ENCODE measurements at places on chromosomes 12 and 14.

DNA sequence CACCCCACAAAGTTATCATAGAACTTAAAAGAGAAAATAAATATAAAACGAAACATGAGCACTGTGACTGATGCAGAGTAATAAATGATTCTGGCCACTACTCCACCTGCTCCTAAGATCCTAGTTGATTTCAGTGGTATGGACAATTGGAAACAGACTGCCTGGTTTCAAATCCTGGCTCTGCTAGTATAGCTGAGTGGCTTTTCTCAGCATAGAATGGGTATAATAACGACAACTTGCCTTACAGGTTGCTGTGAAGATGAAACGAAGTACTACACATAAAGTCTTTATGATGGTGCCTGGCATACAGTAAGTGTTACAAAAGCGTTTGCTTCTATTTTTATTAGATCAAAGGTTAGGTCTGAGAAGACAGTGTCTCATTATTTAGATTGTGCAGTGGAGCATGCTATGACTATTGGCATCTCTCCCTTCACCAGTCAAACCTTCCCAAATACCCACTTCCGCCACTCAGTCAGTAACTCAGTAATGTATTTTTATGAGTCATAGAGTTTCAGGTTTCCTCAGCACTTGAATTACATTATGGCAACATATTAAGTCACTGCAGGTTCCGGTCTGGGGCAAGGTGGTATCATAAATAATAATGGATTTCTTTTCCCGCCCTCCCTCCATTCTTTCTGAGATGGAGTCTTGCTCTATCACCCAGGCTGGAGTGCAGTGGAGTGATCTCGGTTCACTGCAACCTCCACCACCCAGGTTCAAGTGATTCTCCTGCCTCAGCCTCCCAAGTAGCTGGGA lies 29.7 kb upstream of the NR2C1 start:
- DNase-seq = peak; percentile 32

GRCh38 chr14:69610020-69610873 lies 1.1 kb upstream of the SUSD6 start:
- DNase-seq = no peak

GRCh38 chr14:103856105-103856504 lies 8.7 kb upstream of the PPP1R13B start:
- no peak for DNase-seq

GRCh38 chr12:11209113-11209512 lies 22.4 kb upstream of the TAS2R42 start:
- DNase-seq = no peak

DNA sequence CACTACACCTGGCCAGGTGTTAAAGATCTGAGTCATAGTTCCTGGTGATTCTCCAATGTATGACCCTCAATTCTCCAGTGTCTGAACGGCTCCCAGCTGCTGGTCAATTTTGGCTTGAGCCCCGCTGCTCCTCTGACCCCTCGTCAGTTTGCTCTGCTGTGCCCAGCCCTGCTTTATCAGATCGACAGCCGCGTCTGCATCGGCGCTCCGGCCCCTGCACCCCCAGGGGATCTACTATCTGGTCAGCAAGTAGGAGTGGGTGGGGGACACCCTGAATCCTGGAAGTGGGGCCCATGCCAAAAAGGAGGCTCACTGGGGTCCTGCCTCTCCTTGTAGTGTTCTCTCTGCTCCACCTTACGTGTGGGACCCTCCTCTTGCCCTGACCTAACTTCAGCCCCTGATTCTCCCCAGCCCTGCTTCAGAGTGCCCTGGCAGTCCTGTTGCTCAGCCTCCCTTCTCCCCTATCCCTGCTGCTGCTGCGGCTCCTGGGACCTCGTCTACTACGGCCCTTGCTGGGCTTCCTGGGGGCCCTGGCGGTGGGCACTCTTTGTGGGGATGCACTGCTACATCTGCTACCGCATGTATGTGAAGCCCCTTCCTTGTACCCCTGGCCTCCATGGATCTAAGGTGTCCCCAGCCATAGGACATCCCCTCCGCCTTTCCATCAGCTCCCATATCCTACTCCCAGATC lies 5.0 kb downstream of the SLC39A5 start:
- no peak for DNase-seq

GRCh38 chr14:81784084-81784483 lies 250.4 kb upstream of the SEL1L start:
- DNase-seq = no peak

DNA sequence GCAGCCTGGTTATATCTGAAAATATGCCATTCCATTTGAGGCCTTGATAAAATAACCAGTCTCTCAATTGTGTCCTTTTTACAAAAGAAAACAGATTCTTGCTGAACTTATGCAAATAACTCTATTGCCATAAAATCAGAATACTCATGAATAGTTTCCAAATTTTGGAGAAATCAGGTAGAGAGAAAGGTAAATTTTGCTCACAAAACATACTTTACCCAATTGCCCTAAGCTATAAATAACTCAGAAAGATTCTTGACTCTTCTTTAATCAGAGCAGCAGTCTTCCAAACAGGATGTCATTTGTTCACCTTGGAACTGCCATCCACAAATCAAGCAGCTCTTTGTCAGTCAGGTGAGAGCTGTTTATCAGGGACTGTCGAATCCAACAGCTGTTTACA lies 12.6 kb downstream of the ZNF26 start:
- no peak for DNase-seq

GRCh38 chr12:45244561-45245343 lies 28.9 kb downstream of the ANO6 start:
- DNase-seq = no peak

DNA sequence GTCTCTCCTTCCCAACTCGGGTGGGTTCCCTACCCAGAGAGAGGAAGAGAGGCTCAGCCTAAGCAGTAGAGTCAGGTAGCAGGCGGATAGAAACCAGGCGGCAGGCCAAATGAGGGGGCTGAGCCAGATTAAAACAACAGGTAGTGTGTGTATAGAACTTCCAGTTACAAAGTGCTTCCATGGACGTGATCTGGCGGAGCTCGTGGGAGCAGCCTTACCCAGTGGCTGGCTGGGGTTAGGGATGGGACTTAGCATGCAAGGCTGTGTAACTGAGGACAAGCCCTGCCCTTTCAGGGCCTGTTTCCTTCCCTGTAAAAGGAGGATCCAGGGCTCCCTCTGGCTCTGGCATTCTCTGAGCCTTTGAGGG lies 8.3 kb downstream of the KRT80 start:
- no peak for DNase-seq

GRCh38 chr12:48986720-48987291 lies 8.7 kb downstream of the WNT1 start:
- no peak for DNase-seq

- no peak for DNase-seq
These were observed 3.9 kb upstream of the POC1B start for GRCh38 chr12:89529738-89530137.

- DNase-seq = no peak
These were observed 16.4 kb upstream of the PUS1 start for GRCh38 chr12:131912518-131913274.

- DNase-seq = peak; percentile 55
These were observed 115.5 kb downstream of the SLC2A13 start for GRCh38 chr12:39990122-39991101.

DNA sequence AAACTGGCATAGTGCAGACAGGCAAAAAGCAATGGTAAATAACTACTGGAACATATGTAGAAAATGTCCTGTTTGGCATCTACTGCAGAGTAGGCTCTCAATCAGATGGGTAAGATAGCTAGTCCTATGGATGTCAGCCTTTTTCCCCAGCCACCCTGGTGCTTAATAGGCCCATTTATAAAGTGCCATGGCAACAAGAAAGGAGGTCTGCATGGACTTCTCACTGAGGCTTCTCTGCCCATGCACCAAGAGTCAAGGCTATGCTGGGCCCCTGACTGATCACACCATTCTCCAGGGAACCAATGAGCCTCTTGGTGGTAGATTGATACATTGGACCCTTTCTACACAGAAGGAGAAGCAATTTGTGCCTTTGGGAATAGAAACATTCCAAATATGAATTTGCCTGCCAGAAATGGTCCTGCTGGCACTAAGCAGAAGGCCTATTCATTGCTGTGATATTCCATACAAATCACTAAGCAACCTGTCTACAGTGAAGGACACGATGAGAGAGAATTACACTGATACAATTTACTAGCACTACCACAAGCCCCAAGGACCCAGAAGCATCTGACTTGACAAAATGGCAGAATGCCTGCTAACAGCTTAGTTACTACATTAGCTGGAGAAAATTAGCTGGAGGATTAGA lies 43.8 kb downstream of the RESF1 start:
- no peak for DNase-seq

DNA sequence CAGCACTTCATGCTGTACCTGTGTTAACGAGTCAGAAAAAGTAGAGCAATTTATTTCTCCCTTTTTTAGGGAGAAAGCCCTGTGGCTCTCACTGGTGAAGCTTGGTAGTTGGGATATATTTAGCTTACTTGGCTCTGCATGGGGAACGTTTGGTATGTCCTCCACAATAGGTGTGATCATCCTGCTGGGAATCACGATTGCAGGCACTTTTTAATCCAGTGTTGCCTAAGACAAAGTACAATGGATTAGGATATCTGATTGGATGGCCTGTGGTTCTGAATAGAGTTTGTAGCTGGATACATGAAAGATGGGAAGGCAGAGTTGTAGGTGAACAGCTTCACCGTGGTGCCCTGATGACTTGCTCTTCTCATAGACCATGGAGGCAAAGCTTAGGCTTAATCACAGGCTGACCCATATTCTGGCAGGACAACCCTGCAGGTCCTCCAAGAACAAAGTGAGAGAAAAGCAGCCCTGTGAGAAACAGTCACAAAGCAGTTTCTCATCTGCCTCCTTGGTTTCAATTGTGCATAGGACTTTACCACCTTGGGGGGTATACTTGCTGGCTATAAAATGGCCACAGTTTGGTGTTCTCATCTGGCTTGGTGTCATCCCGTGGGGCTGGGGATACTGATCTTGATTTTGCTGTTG lies 7.5 kb downstream of the RESF1 start:
- no peak for DNase-seq

- DNase-seq = no peak
These were observed 160.0 kb downstream of the TPH2 start for GRCh38 chr12:72098622-72099021.

DNA sequence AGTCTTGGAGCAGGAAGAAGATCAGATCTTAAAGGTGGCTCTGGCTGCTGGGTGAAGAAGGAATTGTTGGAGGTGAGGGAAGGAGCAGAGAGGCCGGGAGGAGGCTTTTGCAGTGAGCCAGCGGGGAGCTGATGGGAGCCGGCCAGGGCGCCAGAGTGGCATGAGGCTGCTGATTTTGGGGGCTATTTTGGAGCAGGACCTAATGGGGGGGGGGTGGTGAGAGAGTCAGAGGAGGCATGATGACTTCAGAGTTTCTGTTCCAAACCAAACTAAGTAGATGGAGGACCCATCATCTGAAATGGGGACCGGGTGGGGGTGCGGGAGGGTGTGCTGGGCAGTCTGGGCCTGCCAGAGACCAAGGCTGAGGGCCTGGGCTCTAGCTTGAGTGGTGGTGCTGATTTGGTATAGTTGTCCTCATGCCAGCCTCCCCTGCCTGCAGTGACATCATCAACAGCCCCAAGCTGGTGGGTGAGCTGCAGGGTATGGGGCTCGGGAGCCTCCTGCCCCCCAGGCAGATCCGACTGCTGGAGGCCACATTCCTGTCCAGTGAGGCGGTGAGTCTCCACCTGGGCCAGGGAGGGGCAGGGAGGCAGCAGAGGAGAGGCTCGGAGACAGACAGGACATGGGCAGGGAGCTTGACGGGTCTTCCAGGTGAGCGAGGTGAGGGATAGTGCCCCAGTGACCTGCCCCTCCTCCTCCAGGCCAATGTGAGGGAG lies 6.2 kb downstream of the TNFAIP2 start:
- no peak for DNase-seq

GRCh38 chr14:104138098-104138717 lies at the start of gene KIF26A:
KIF26A (plus strand) TSS chr14:104138587; CDS start chr14:104138723, 136 bp downstream.
- no peak for DNase-seq
